Activated CD8-positive, alpha-beta memory T cell treated with anti-CD3 and anti-CD28 coated beads for 1 hour (primary cell): ENCODE measurements at places on chromosomes 7 and 10.
A peak's percentile ranks its signal among the peaks of the same experiment; 100 is the strongest.

- no peak for DNase-seq
These were observed 10.2 kb downstream of the TSPAN15 start for GRCh38 chr10:69461243-69462025.

DNA sequence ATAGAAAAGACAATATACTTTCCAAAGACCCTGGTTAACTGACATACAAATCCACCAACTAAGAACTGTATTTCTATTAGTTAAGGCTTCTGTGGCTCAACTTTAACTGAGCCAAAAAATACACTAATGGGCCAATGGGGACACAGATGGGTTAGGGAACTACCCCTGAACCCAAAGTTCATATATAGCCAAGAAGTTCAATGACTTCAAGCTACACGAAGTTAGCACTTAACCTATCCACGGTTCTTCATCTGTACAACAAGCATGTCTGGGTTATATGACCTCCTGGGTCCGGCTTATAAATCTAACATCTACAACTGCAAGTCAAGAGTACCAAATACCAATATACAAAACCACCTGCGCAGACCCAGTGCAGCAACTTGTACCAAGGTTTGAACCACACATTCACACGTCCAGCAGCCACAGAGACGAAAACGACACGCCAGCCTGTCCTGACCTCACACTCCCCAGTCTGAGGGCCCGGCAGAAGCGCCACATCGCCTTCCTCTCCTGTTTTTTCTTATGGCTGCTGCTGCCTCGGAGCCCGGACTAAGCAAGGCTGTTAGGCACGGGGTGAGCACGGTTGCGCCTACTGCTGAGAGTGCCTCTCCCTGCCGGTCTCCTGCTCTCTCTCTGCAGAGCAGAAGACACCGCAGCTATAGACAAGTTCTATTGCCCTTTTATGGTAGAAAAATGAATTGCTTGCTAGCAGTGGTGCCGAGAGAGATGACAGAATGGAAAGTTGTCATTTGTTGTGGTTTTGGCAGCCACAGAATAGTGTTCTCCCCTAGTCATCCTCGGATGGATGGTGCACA lies 86.3 kb downstream of the RNF216 start:
- DNase-seq = peak; percentile 58

- no peak for DNase-seq
These were observed at the start of gene GPR158 for GRCh38 chr10:25174461-25175230. GPR158 (plus strand) TSS chr10:25175001; CDS start chr10:25175421, 420 bp downstream.

DNA sequence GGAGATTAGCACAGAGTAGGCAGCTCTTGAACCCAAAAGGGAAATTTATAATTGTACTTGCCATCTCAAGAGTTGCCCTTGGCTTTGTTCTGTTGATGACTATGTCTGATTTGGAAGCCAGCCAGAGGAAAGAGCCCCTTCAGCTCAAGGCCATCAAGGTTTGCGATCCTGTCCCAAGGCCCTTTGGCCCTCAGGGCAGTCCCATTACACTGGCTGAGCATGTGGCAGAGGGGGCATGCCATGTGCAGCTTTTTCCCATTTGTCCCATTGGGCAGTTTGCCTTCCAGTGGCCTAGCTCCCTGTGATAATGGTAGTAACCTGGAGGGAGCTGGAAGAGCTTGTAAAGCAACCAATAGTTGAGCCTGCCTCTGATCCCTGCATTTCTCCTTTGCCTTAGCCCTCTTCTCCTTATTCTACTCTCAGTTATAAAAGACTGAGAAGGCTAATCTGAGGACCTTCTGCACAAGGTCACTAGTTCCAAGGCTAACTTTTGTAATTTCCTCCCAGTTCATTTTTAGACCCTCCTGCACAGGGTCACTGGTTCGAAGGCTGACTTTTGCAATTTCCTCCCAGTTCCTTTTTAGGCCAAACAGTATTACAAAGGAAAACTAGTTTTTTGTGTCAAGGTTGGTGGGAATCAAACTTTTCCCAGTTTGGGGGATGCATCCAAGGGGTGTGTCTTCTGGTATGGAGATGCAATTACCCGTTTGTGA lies 31.0 kb upstream of the ARHGAP12 start:
- no peak for DNase-seq

- DNase-seq = no peak
These were observed 45.8 kb downstream of the HDAC9 start for GRCh38 chr7:18541181-18541870.

DNA sequence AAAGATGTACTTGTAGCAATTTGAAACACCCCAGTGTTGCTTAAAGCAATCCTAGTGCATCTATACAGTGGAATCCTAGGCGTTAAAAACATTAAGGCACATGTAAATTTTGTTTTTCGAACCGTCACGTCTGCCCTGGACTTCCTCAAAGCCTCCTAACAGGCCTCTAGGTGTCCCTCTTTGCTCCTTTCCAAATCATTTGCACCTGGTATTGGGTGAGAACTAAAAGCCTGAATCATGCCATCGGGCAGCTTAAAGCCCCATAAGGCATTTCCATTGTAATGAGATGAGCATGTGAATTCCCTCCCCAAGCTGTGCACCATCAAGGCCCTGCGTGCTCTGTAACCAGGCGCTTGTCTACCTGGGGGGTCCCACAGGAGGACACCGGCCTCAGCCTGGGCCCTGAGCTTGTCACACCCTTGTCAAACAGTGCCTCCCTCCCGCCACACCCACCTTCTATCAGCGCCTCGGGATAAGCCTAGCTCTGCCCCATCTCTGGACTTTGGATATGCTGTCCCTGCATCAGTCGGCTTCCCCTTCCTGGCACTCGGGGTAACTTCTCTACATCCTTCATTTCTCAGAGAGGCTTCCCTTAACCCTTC lies 89.2 kb downstream of the WDR11 start:
- DNase-seq = no peak

DNA sequence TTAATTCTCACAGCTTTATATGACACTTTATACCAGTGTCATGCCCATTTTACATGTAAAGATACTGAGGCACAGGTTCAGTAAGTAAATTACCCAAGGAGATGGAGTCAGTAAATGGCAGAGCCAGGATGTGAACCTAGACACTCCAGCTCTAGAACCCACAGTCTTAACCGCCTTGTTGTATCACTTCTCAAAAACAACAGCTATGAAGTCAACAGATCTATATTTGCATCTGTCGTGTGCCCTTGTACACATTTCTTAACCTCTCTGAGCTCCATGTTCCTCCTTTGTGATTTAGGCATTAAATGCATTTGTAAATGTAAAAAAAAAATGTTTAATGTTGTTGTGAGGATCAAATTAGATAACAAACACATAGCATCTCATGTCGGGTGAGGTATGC lies 716.2 kb downstream of the SUGCT start:
- no peak for DNase-seq

GRCh38 chr7:76262683-76263402 lies 39.6 kb upstream of the HSPB1 start:
- no peak for DNase-seq

DNA sequence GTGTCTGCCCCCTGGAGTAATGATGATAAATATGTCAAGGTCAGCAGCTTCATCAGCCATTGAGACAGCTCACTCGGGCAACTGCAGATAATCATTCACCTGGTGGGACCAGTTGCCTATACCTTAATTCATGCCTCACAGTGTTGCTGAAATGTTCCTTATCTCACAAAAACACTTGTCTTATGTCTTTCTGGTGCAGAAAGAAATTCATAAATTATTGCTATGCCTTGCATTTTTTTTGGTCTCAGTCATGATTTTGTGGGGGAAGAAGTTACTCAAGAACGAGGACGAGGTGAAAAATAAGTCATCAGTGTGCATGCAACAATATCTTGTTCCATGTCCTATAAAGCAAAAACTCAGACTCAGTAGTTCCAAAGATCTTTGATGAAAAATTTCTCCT lies 16.0 kb downstream of the TRIL start:
- DNase-seq = no peak

DNA sequence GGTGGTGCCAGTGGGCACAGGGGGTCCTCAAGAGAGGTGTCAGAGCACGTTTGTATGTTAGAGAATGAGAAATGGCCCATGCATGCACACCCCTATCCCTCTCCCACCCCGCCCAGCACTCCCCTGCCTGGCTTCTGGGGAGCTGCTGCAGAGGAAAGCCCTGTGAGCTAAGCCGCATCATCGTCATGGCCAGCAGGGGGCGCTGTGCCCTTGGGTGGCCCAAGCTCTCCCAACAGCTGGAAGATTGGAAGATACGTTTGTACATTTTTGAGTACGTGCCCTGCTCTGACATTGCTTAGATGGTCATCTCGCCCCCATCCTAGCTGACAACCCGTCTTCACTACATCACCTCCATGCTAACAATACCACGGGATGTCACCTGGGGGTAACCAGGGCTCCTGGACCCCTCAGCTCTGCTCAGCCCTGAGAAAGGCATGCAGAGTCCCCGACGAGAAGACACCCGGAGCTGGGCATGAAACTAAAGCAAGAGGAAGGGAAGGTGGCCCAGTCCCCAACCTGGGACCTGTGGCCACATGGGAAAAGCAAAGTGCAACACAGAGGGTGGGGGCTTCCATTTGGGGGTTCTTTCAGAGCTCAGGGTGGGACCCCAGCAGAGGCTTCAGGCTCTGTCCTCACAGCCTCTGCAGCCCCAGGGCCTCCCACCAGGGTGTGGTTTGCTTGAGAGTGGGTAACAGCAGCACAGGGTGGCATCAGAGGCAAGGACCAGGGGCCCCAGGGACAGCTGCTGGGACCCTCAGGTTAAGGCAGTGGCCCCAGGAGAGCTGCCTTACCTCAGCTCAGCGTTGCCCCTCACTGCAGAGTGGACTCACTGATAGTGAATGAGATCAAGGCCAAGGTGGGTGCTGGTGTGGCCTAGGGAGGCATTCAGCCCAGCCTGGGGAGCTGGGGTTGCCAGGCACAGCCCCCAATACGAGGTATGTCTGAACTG lies 136.6 kb downstream of the PTPN20 start:
- peak; percentile 69 for DNase-seq

GRCh38 chr10:74310652-74311257 lies 159.7 kb downstream of the ADK start:
- DNase-seq = no peak

DNA sequence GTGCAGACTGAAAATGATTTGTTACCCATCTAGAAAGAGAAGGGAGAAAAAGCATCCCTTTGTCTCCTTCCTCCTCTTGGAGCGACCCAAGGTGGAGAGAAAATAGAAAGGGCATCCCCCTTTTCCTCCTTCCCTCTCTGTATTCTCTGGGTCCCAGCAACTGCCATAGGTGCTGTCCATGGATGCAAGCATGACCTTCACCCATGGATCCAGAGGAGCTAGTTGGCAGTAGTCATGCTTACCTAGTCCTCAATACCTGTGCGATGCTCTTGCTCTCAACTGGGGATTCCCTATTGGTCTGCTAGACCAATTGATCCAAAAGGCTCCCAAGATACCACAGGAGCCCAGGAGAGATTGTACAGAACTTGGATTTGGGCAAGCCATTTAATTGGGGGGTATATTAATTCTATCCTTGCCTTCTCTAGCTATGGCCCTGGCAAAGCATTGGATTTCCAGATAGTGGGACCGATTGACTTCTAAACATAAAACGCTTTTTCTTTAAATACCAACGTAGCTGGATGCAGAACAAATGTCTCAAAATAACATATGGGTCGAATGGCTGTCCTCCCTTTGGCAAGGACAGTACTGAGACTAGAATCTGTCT lies 547.8 kb upstream of the IGFBP3 start:
- no peak for DNase-seq

DNA sequence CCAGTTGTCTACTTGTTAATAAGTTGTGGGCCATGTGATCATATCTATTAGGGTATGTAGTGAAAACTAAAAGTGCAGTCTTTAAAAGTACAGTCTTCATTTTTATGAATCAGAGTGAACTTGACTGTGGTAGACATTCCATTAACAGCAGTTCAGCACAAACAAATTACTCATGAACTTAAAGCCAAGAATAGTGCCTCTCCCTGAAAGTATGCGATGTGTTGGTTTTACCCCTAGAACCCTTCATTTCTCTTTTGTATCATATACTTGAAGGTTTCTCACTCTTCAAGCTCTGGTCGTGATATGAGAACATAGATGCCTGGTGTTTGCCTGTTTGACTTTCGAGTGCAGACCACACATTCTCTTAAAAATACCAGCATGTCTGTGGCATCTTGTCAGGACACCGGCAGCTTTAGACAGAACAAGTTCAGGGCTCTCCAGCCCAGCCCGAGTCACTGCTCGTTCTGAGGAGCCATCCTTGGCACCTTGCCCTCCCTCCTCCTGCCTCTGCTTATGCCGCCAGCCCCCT lies 159.3 kb downstream of the LCOR start:
- DNase-seq = no peak

- no peak for DNase-seq
These were observed 211.7 kb upstream of the MKI67 start for GRCh38 chr10:128337860-128338378.

GRCh38 chr7:46024263-46024916 lies 103.3 kb upstream of the IGFBP3 start:
- DNase-seq = no peak

DNA sequence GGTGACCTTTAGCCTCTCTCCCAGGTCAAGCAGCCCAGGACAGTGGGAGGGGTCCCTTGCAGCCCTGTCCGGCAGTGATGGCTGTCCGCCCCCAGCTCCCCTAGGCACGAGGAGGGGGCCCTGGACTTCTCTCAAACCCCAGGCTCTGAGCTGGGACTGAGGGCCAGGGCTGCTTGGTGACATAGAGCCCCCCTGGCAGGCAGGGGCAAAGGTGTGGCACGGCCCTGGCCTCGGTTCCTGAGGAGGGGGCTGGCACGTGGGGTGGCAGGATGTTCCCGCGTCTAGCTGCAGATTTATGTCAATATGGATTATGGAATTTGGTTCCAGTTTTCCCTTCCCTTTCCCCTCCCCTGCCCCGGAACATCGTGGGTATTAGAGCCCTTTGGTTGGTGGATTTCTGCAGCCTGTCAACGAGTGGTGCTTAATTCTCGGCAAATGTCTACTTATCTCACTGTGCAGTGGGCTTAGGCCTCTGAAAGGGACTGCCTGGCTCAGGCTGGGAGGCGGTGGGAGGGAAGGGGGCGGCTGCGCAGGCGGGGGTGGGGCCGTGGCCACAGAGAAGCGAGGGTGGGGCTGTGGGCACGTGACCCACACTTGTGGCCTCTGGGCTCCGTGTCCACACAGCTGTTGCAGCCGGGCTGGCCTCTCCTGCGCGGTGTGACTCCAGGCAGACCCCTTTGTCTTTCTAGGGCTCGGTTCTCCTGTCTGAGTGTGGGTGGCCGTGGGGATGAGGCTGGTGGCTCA lies 19.3 kb downstream of the UNCX start:
- DNase-seq = no peak

DNA sequence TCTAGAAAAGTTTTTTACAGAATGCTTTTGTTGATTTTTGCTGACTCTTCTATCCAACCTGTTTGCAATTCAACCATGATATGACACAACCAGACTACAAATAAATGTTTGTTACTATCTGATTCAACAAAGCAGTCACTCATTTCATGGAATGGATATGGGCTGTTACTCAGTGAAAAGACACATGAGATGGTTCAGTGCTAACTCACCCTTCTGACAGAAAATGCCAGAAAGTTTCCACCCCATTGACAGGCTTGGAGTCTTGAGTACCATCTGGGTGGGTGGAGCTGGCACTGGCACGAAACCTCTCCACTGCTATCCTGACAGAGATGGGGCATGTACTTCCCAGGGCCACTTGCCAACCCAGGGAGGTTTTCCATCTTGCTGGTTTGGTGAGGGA lies 39.5 kb downstream of the RBM28 start:
- no peak for DNase-seq

DNA sequence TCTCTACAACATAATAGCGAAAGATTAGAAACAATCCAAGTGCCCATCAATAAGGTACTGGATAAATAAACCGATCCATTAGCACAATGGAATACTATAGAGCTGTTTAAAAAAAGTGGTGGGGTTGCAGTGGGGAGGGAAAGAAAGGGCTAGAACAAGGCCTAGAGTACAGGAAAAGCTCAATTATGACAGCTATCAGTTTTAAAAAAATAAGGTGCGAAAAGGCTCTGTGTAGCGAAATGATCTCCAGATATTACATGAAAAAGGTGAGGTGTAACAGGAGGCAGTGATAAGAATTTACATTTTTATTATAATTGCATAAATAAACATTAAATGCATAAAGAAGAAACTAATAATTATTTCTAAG lies 30.8 kb downstream of the CYTH3 start:
- no peak for DNase-seq
